ENCODE measurements at places on chromosomes 5 and 9.
A peak's percentile ranks its signal among the peaks of the same experiment; 100 is the strongest.

GRCh38 chr9:112860451-112860850, 30.2 kb downstream of the SLC46A2 start:
- no peak for DNase-seq

DNA sequence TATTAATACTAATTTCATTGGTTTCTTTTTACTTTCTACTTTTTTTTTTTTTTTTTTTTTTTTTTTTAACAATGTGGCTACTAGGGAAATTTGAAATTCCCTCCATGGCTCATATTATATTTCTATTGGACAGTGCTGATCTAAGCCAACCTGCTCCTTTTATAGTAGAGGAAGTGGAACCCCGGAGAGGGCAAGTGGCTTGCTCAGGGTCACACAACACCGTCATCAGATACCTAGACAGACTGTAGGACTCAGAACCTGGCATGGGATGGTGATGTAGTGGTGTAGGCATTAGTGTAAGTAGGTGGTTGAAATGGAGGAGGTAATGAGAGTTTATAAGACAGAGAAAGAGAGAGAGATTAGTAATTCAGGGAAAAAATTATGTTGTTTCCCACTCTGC, 10.8 kb downstream of the ZNF618 start:
- no peak for DNase-seq

- no peak for DNase-seq
Measured at GRCh38 chr5:125129151-125129806, 382.8 kb upstream of the ZNF608 start.

DNA sequence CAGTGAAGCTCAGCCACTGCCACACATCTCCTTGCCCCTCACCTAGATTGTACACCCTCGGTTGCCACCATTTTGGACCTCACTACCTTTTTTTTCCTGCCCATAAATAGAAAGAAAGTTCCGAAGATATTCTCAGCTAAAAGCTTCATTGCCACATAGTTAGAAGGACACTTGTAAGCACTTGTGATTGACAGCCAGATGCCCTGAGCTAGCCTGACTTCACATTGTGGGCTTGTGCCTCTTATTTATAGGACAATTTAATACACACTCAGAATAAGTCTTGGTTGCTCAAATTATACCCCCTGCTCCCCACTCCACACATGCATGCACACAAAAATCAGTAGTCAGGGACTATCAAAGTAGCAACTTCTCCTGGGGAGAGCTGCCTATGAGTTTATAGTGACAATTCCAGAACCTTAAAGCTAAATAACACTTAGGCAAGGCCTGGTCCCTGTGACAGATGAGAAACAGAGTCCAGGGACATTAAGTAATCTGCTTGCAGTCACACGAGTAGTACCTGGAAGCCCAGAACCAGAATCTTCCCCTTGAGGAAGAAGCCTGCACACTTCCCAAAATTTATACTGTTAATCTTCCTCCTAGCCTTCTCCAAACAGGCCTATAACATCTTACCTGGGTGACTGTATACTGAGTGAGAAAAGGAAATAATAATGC, 184.8 kb downstream of the BRINP1 start:
- DNase-seq = no peak

- no peak for DNase-seq
Measured at GRCh38 chr9:92740446-92740961, 24.1 kb downstream of the BICD2 start.

DNA sequence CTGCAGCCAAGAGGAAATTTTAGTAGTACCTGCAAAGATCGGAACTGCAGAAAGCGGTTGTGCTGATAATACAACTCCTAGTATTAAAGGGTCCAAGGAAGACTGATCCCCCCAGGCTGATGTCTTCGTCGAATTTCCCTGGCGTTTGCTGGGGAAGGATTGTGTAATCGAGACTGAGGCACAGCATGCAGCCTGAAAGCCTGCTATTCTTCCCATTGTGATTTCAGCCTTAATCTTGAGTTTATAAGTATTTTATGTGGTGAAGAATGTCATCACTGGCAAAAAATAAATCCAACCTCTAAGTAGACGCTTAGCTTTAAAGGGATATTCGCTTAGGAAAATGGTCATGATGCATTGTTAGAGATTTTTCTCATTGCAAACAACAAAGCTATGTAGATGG, 21.3 kb upstream of the LMX1B start:
- no peak for DNase-seq

- DNase-seq = peak; percentile 31
Measured at GRCh38 chr5:58439094-58439644, 20.7 kb downstream of the PLK2 start.

GRCh38 chr9:129267141-129267540, 89.1 kb upstream of the IER5L start:
- no peak for DNase-seq

DNA sequence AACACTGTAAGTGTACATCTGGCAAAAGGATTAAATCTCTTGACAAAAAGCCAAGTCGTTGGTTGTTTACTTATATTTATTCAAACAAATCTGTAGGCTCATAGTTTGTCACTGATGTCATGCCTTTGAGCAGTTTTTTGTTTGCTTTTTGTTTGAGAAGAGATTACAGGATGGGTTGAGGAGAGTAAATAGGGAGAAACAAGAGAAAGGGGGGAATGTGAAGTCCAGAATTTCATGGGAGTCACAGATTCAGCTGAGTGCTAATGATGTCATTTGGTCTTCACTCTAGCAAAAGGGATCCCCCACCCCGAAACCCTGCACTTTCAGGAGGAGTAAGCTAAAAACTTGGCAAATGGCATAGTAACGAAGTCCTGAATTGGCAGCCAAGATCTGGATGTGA, 337.4 kb downstream of the GLIS3 start:
- peak; percentile 94 for DNase-seq

DNA sequence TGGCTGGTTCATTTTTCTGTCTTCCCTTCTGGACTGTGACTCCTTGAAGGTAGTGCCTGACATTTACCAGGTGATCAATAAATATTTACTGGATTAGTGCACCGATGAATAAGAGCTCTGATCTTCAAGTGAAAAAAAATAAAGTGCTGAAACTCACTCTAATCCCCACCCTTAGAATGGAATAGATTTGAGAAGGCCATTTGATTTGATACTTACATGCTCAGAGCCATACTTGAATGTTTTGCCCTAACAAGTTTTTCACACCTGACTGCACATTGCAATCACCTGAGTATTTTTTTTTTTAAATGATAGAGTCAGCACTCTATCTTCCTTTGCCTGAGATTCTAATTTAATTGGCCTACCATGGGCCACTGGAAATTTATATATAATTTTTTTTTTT, 105.7 kb downstream of the LRRC70 start:
- no peak for DNase-seq

- no peak for DNase-seq
Measured at GRCh38 chr5:444226-444625, 1.2 kb downstream of the EXOC3 start.

DNA sequence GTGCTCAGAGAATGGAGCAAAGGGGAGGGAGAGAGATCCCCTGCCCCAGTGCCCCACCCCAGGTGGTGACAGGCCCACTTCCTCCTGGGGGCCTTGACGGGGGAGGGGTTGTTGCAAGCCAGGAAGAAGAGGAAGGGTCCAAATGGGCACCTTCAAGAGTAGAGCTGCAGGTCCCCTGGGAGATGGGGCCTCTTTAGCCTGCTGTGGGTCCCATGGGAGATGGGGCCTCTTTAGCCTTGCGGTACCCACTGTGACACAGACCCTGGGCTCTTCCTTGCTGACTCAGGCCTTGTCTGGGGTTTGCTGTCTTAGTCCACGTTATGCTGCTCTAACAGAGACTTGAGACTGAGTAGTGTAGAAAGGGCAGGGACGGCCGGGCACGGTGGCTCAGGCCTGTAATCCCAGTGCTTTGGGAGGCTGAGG, 9.6 kb upstream of the TOR4A start:
- no peak for DNase-seq

DNA sequence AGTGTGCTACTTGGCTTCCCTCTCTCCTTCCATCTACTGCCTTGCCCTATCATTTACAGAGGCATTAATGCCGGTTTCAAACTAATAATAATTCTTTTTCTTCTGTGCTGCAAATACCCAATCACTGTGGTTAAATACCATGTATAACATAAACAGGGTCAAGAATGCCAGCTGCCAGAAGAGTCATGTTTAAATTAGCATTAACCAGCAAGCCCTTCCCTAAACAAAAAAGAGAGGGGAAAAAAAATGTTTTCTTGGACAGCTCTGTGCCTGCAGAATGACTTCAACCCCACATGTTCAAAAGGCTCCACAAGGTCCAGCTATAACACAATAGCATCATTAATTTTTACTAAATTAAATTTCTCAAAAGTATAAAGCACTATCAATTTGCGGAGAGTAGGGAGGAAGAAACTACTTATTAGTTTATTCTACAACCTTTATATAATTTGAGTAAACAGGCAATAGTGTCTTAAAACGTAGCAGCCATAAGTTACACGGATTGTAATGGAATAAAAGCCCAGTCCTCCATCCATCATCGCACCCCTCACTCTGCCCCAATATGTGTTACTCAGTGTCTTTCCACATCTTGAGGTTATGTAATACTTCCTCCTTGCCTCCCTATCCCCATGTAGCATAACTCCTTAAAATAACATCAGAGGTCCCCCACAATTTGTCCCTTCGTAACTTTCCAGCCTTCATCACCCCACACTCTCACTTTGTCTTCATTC, 3.9 kb downstream of the LPAR1 start:
- DNase-seq = no peak

GRCh38 chr5:26259081-26259480, 779.3 kb downstream of the CDH9 start:
- no peak for DNase-seq

- DNase-seq = no peak
Measured at GRCh38 chr5:173454736-173455598, 126.8 kb upstream of the STC2 start.

DNA sequence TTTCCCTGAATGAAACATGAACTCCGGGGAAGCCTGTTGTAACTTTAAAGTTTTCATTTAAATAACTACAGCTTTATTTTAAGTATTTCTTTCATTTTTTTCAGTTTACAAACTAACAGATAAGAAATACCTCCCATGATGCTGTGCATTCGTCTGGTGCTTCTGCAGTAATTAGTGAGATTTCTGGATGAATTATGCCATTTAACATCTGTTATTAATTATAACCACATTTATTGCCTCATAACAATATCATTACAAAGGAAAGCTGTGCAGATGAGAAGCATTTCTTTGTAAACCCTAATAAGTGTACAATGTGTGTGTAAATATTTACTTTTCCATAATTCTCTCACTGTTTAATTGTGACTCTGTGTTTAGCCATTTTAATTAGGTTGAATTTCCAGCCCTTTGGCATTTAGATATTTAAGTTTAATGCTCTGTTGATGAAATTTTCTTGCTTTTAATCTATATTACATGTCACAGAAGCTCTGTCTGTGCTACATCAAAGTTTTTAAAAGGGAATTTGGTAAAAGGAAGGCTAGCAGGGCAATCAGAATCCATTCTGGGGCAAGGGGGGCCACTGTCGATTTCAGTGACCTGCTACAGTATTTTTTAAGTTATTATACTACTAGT, 418.0 kb downstream of the SPATA31D1 start:
- no peak for DNase-seq

DNA sequence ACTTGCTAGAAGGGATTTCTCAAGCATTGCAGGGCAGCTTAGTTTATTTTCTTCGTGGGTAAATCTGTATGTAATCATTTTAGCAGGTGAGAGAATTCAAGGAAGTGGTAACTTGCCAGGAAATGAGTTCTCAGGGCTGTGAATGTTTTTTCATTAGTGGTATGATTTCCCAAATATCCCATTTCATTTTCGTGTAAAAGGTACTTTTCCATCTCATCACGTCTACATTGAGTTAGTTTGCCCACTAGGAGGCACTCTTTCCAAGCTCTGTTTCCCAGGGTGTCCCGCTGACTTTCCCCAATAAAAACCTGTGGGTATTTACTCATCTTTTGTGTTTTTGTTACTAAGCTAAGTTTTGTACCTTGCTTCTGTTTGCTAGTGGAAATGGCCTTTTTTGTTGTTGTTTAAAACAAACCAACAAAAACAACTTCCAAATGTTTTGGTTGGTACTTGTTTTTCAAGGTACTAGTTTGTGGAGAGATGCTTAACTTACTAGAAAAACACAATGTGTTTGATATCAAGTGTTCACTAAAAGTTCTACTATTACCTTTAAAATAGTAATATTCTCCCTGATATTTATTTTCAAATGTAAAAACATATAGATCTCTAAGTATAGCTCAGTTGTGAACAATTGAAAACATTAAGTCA, 373.6 kb downstream of the ADGRV1 start:
- DNase-seq = peak; percentile 67

- no peak for DNase-seq
Measured at GRCh38 chr9:34612788-34613390, 992 bp upstream of the RPP25L start.

- DNase-seq = no peak
Measured at GRCh38 chr5:98368141-98368540, 405.3 kb upstream of the RGMB start.

DNA sequence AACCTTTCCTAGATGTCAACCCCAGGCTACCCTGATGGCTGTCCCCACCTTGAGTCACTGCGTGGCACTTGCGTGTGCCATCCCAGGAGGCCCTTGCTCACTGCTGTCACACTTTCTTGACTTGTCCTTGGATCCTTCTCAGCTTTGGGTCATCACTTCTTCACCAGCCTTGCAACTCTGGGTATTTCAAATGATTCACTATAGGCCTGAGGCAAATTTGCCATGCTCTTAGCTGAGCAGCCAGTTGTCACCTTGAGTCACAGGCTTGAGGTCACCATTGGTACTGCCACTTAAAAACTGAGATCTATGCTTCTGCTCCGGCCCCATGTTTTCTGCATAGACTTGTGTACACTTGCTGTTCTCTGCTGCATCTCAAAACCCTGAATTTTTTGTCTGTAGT, 84.7 kb downstream of the BASP1 start:
- DNase-seq = no peak

DNA sequence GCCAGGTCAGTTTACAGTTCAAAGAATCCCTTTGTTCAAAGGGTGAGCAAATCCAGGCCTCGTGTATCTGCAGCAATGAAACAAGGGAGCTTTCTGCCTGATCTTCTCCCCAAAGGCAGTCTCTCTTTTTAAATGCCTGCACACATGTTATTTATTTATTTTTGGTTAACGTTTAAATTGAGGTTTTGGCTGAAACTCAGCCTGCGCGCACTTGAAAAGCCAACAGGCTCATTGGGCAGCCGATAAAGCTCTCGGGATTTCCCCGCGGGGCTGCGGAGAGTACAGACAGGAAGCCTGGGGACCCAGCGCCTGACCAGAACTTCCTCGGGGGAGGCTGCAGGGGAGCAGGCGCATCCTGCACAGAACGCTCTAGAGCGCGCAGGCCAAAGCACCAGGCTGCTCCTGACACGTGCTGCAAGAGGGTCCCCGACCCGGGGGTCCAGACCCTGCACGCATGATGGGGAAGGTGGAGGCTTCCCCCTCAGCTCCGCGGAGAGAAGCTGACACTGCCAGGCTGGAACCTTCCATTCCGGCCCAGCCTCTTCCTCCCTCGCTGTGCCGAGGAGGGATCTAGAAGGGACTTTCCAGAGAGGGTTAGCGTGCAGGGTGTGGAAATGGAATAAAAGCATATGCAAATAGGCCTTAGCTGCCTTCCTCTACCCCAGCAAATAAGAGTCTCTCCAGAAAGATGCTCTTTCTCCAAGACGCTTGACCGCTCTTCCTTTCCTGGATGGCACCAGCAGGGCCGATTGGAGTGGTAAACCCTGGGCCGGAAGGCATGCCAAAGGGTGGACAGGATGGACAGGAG, 46.1 kb downstream of the PTTG1 start:
- no peak for DNase-seq

- DNase-seq = no peak
Measured at GRCh38 chr5:124402144-124402581, 344.3 kb downstream of the ZNF608 start.

- DNase-seq = peak; percentile 63
Measured at GRCh38 chr9:114671605-114672004, 10.4 kb downstream of the TEX48 start.

- DNase-seq = no peak
Measured at GRCh38 chr5:132725745-132726144, 11.6 kb downstream of the KIF3A start.

- DNase-seq = no peak
Measured at GRCh38 chr5:24163091-24163490, 481.7 kb downstream of the CDH10 start.
